ENCODE measurements at places on chromosomes 12 and 14.

GRCh38 chr14:58774531-58774930 is 136.8 kb downstream of the DACT1 start:
- no peak overlapping the region for H3K27ac ChIP-seq
- no peaks in the 10 kb centered on the region for H3K27me3 ChIP-seq
- H3K4me3 ChIP-seq, result no peak overlapping the region

DNA sequence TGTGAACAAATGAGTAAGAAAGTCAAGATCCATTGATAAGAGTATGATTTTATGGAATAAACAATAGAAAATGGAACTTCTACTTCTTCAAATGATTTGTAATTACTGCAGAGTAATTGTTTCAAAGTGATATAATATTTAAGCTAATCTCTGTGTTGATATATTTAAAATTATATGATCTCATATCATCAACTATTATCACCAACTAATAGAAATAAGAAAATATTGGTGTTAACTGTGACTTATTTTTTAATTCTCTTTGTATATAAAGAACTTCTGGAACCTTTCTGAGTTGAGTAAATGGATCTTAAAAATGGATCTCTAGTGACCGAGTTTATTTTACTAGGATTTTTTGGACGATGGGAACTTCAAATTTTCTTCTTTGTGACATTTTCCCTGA is at the start of gene OR4L1:
TSS of gene OR4L1 (plus strand) at position 301 of the 400 bp plus-strand sequence. CDS start at position 301, 0 bp downstream.
- no peak within 1 kb of the TSS for H3K27ac ChIP-seq
- H3K36me3 ChIP-seq, result no peaks in the 10 kb centered on the region
- no peaks in the 10 kb centered on the region for H3K4me1 ChIP-seq
- no peak within 1 kb of the TSS for H3K4me3 ChIP-seq

DNA sequence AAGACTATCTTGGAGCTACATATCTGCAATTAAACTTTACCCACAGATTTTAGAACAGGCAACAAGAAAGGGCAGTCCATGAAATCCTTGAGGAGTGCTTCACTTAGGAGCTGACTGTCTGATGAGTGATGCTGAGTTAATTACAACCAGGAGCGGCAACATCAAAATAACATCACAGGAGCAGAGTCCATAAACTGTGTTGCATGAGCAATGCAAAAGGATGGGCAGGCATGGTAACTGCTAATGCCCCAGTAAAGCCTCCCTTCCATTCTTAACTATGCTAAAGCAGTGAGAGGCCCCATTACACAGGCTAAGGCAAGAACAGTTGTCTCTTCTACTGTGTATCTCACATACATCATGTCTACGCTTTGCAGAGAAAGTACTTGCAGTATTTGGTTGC is 156.6 kb downstream of the PAX9 start:
- no peaks in the 10 kb centered on the region for H3K36me3 ChIP-seq
- no peak for DNase-seq

- no peak overlapping the region for H3K4me3 ChIP-seq
- no peak for DNase-seq
- H3K27me3 ChIP-seq, result no peaks in the 10 kb centered on the region
- H3K4me1 ChIP-seq, result peaks cover 11% of the 10 kb centered on the region
- no peak overlapping the region for H3K27ac ChIP-seq
- no peaks in the 10 kb centered on the region for H3K36me3 ChIP-seq
These were observed 34.7 kb downstream of the PPP1R12A start for GRCh38 chr12:79900199-79900598.

GRCh38 chr14:90647473-90648005 is 168.7 kb downstream of the TTC7B start:
- DNase-seq, result no peak
- no peaks in the 10 kb centered on the region for H3K4me1 ChIP-seq
- no peak overlapping the region for H3K27ac ChIP-seq
- H3K27me3 ChIP-seq, result no peaks in the 10 kb centered on the region
- no peak overlapping the region for H3K4me3 ChIP-seq

GRCh38 chr12:57224973-57225679 is 4.4 kb upstream of the SHMT2 start:
- no peaks in the 10 kb centered on the region for H3K36me3 ChIP-seq
- H3K27me3 ChIP-seq, result peaks cover 54% of the 10 kb centered on the region
- no peak for DNase-seq
- H3K27ac ChIP-seq, result no peak overlapping the region
- peaks cover 10% of the 10 kb centered on the region for H3K4me1 ChIP-seq
- no peak overlapping the region for H3K4me3 ChIP-seq

DNA sequence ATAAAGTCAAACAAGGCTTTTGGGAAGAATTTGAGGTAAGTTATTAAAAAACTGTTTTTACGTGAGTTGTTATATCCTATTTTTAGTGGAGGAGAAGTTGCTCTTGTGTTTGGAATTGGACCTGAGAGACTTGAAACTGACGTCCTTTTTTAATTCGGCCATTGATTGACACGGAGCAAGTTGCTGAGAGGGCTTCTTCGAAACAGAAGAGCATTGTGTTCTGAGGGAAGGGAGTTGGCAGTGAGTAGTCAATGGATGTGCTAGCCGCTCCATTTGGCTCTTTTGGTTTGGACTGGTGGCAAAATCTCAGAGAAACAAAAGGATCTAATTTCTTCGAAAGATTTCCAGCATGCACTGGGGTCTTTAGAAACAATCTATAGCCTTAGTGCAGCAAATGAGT is 37.3 kb downstream of the PTPN11 start:
- no peak overlapping the region for H3K27ac ChIP-seq
- H3K4me3 ChIP-seq, result no peak overlapping the region
- H3K4me1 ChIP-seq, result no peaks in the 10 kb centered on the region
- peaks cover 12% of the 10 kb centered on the region for H3K36me3 ChIP-seq

DNA sequence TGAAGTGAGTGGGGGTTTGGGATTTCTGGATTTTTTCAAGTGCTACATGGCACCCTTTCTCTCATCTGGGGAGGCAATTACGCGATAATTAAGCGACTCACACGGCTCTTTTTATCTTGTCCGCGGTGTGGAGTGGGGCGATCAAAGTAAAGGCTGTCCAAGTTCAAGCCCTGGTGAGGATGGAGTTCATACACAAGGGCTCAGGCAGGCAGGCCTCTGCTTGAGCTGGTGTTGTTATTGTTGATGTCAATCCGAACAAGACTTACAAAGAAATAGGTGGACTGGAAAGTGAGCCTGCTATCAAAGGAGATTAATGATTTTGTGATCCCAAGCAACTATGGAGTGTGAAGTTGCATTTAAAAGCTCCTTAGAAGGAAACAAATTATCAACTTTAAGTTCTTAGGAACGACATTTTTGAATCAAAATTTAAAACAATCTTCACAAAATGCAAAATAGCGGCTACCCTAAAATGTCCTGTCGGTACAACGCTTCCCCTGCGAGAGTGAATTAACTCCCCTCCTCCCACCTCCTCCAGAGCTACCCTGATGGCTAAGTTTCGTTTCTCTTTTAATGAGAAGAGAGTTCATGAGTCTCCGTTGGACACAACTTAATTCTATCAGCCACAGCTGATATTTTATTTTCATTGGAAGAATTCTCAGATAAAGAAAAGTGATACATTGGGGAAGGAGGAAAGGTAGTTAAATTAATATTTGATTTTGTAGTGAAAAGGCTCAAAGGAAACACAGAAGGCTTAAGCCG is 5.9 kb downstream of the FOXA1 start:
- H3K27me3 ChIP-seq, result peaks cover 8% of the 10 kb centered on the region
- no peaks in the 10 kb centered on the region for H3K4me1 ChIP-seq
- H3K27ac ChIP-seq, result no peak overlapping the region
- DNase-seq, result no peak
- H3K4me3 ChIP-seq, result no peak overlapping the region

- H3K4me1 ChIP-seq, result no peaks in the 10 kb centered on the region
- peaks cover 14% of the 10 kb centered on the region for H3K36me3 ChIP-seq
- no peaks in the 10 kb centered on the region for H3K27me3 ChIP-seq
- DNase-seq, result no peak
These were observed 51.6 kb downstream of the GPATCH2L start for GRCh38 chr14:76203086-76204001.

GRCh38 chr14:73468828-73469375 is 10.6 kb upstream of the NUMB start:
- H3K36me3 ChIP-seq, result no peaks in the 10 kb centered on the region
- H3K4me3 ChIP-seq, result no peak overlapping the region
- H3K27me3 ChIP-seq, result no peaks in the 10 kb centered on the region
- no peak for DNase-seq
- H3K27ac ChIP-seq, result no peak overlapping the region

DNA sequence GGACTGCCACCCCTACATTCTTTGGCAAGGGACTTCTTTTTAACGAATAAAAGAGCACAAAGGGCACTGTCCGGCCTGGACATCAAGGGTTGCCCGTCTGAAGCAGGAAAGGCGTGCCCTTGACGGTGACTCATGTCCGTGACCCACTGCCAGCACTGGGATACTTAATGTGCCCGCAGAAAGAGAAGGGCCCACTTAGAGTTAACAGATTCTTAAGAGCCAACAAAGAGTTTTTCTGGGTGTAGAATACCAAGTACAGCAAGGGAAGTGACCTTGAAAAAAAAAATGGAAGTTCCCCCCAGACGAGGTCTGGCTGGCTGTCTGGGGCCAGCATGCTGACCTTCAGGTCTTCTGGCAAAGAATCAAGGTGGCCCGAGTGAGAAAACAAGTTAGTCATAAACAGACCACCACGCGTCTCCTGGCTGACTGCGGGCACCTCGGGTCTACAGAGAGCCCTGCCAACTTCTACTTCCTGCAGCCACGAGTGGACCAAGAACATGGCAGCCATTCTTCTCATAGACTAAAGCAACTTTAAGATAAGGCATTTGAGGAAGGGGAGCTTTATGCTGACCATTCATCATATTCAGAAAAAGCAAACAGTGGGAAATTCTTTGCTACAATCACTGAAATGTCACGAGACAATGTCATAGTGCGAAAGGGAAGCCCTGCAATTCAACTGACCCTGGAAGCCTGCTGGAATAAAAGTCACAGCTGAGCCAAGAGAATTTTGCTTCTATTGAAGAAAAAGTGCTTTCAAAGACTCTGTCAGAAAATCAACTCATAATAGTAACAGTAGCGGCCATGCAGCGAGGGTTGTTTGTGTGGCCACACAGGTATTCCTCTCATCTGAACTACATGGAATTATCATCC is 10.5 kb upstream of the SELPLG start:
- H3K27me3 ChIP-seq, result no peaks in the 10 kb centered on the region
- H3K36me3 ChIP-seq, result no peaks in the 10 kb centered on the region
- H3K4me3 ChIP-seq, result no peak overlapping the region
- peaks cover 27% of the 10 kb centered on the region for H3K4me1 ChIP-seq
- no peak for DNase-seq

GRCh38 chr12:42696406-42697149 is 107.0 kb upstream of the PRICKLE1 start:
- H3K4me3 ChIP-seq, result no peak overlapping the region
- H3K36me3 ChIP-seq, result no peaks in the 10 kb centered on the region
- no peak overlapping the region for H3K27ac ChIP-seq
- H3K27me3 ChIP-seq, result no peaks in the 10 kb centered on the region

GRCh38 chr14:92397150-92397952 is 74.4 kb downstream of the SLC24A4 start:
- H3K27me3 ChIP-seq, result no peaks in the 10 kb centered on the region
- DNase-seq, result no peak
- H3K36me3 ChIP-seq, result no peaks in the 10 kb centered on the region
- H3K27ac ChIP-seq, result no peak overlapping the region

DNA sequence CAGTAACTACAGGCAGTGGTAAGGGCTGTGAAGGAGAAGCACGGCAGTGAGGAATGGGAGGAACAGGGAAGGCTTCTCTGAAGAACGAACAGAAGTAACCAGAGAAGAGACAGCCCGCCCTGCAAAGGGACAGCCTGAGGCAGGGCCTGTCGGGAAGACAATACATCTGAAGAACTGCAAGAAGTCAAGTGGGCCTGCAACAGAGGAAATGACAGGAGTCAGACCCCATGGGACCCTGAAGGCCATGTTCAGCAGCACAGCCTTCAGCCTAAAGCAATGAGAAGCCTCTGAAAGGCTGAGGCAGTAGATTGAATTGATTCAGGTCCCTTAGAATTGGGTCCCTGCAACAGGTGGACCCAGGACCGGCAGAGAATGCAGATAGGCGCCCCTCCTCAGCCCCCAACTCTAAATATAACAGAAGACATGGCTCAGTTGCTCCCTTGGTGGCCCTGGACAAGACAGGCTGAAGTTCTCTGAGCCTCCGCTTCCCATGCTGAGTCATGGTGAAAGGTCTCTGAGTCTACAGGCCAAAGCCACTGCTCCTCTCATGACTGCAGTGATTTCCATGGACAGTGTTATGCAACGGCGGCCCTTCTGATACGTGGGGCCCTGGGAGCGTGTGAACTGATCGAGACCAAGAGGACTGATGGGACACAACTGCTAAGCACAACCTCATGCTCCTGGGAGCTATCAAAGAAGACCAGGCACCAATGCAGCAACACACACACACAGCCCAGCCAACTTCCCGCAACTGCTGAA is 10.8 kb upstream of the ACTR6 start:
- no peaks in the 10 kb centered on the region for H3K4me1 ChIP-seq
- H3K27ac ChIP-seq, result no peak overlapping the region
- H3K36me3 ChIP-seq, result no peaks in the 10 kb centered on the region

- H3K4me1 ChIP-seq, result peaks cover 10% of the 10 kb centered on the region
- H3K36me3 ChIP-seq, result no peaks in the 10 kb centered on the region
These were observed 1.5 kb upstream of the KRT5 start for GRCh38 chr12:52521568-52522266.

GRCh38 chr12:89968151-89968700 is 259.6 kb upstream of the ATP2B1 start:
- H3K27me3 ChIP-seq, result no peaks in the 10 kb centered on the region
- no peak overlapping the region for H3K27ac ChIP-seq
- H3K36me3 ChIP-seq, result no peaks in the 10 kb centered on the region
- no peak for DNase-seq

GRCh38 chr12:95173392-95174251 is 43.6 kb downstream of the FGD6 start:
- no peaks in the 10 kb centered on the region for H3K27me3 ChIP-seq
- no peak overlapping the region for H3K27ac ChIP-seq
- H3K36me3 ChIP-seq, result no peaks in the 10 kb centered on the region
- H3K4me3 ChIP-seq, result no peak overlapping the region

DNA sequence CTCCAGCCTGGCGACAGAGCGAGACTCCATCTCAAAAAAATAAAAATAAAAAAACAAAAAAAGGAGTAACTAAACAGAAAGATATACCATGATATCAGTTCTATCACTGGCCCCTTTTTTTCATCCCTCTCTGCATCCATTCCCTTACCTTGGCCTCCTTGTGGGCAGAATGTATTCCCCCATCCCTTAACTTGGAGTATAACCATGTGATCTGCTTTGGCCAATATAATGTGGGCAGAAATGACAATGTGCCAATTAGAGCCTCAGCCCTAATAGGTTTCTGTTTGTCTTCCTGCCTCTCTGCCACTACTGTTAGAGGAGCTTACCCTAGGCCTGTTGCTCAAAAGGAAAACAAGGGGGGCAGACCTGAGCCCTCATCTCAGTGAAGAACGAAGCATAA is 23.8 kb downstream of the GSC start:
- no peak for DNase-seq
- no peaks in the 10 kb centered on the region for H3K36me3 ChIP-seq
- H3K4me3 ChIP-seq, result no peak overlapping the region
- H3K4me1 ChIP-seq, result no peaks in the 10 kb centered on the region
- no peak overlapping the region for H3K27ac ChIP-seq

DNA sequence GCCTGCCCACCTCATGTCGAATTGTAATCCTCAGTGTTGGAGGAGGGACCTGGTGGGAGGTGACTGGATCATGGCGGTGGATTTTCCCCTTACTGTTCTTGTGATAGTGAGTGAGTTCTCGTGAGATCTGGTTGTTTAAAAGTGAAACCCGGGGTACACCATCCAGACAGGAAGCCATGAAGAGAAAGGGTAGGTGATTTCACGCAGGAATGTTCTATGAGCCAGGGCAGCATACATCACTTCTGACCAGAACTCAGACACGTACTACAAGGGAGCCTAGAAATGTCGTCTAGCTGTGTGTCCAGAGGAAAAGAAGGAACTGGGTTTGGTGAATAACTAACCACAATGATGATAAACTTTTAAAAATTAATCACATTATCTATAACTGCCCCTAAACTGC is 80.6 kb downstream of the ANO4 start:
- no peak overlapping the region for H3K27ac ChIP-seq
- H3K4me3 ChIP-seq, result no peak overlapping the region
- H3K36me3 ChIP-seq, result no peaks in the 10 kb centered on the region
- no peak for DNase-seq
